IgD-negative memory B cell (primary cell): ENCODE measurements at places on chromosomes 16 and 17. TPM values are rescaled to one million over a fixed set of nuclear protein-coding genes. Genes with fewer than 3 reads are reported as not detected.

USP7 gene
- polyA plus RNA-seq: 9.4 TPM

PLEKHH3 gene
- polyA plus RNA-seq: 1.1 TPM

TEX19 gene
- polyA plus RNA-seq: 0.36 TPM

PABPN1L gene
- polyA plus RNA-seq: not detected

WNT3 gene
- polyA plus RNA-seq: 0.14 TPM

VAT1L gene
- not detected for polyA plus RNA-seq

TAT gene
- polyA plus RNA-seq: not detected
